ENCODE measurements at places on chromosomes 7 and 10.

GRCh38 chr10:125940515-125940914, 44.2 kb downstream of the FANK1 start:
- no peak for DNase-seq

GRCh38 chr10:59383908-59384307, 21.6 kb upstream of the FAM13C start:
- DNase-seq = no peak

DNA sequence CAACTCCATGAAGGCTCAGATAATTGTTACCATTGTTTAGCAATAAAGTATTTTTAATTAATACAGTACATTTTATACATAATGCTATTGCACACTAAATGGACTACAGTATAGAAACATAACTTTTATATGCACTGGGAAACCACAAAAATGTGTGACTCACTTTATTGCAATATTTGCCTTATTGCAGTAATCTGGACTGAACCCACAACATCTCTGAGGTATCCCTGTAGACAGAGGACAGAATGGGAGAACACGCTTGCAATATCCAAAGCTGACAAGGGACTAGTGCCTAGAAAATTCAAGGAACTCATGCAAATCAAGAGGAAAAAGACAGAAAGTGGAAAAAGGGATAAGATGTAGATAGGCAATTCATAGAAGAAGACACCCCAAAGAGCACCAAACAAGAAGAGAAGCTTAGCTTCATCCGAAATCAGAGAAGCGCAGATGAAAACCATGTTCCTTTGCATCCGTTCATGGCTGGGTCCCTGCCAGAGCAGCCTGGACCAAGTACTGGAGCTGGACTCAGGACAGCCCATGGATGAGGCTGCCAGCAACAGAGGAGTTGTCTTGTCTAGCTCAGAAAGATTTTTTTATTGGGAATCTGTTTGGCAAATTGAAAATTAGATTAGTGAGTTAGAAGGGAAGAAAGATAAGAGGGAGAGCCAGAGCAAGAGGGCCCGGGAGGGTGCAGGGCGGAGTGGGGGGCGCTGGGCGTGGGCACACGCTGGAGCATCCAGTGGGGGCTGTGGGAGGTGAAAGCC, 16.0 kb upstream of the GALNTL5 start:
- no peak for DNase-seq

DNA sequence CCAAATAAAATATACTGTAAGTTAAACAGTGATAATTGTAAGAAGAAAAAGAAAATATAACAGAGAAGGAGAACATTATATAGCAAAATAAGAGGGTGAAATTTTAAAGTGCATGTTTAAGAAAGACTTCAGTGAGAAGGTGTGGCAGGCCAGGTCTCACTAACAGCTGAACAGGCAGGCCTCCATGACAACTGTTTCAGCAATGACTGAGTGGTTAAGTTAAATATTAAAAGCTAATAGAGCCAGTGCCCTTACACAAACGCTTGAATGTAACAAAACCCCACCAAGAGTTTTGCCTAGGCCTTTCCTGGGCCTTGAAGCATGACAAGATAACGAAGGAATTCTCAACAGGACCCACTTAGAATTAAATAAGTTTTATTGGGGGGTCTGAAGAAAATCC, 32.6 kb downstream of the CFAP43 start:
- DNase-seq = no peak

DNA sequence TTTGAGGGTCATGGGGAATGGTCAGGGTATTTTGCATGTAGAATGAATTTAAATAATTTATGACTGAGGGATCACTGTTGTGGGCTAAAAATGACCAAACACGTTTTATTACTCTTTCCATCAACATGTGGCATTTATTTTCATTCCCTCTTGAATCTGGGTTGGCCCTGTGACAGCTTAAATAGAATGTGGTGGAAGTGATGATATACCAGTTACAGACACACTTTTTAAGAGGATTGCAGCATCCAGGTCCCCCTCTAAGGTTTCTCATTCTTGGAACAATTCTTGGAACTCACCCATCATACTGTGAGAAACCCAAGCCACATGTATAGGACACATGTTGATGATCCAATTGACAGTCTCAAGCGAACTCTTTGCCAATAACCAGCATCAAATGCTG, 272.4 kb downstream of the ETV1 start:
- no peak for DNase-seq

DNA sequence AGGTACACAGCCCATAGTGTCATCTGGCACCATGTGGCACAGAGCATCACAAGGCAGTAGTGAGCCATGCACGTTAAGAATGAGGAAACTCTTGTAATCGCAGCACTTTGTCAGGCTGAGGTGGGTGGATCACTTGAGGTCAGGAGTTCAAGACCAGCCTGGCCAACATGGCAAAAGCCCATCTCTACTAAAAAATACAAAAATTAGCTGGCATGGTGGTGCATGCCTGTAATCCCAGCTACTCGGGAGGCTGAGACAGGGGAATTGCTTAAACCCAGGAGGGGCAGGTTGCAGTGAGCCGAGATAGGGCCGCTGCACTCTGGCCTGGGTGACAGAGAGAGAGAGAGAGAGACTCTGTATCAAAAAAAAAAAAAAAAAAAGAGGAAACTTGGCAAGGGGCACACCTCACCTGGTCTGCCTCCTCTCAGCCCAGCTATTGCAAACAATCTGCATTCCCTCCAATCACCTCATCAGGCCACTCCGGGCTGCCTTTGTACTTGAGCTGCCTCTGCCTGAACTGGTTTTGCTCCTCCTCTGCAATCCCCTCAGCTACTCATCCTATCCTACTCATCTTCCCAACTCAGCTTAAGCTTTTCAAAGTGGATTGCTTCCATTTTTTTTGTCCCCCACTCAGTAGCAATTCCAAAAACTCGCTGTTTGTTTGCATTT, 46.0 kb upstream of the OPTN start:
- DNase-seq = no peak

DNA sequence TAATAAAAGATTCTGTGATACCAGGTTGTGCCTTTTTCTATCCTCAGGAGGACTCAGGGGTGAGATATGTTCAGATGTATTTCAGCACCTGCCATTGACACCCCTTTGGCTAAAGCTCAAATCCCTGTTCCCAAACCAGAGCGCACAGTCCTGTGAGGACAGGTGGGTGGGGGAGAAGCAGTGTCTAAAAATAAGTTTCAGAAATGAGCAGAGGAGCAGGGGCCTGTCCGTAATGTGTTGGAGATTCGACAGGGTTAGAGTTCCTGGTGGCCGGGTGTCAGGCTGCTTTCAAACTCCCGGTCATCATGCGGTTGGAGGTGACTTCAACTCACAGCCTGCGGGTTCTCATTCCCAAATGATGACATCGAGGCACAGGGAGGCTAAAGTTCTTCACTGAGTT, 211.5 kb downstream of the KLF6 start:
- DNase-seq = no peak

DNA sequence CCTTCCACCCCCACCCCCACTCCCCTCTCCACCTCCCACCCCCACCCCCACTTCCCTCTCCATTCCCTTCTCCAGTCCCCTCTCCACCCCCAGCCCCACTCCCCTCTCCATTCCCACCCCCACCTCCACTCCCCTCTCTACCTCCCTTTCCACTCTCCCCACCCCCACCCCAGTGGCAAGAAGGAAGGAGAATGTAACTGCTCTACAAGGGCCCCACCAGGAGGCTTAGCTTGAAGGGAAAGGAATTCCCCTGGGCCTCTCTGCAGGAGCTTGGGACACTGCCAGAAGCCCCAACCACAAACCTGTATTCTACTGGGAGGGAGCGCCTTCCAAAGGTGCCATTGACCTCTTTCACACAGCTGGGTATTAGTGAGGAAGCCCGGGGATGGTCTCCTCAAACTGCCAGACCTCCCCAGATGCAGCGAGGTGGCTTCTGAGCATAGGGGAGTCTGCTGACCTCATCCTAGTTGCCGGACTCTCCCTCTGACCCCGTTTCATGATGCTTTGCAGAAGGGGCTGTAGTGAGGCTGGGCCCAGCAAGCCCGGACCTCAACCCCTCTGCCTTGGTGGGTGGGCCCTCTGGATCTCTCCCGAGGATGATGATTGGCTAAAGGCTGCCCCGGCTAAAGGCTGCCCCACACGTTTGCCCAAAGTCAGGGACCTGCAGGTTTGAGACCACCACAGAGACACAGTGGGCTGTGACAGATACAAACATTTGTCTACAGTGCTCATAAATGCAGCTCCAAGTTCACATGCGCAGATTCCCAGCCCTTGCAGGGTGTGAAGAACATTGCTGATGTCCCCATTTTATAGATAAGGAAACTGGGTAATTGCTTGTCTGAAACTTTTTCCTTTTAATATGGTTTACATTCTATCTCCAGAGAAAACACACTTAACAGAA, 2.9 kb downstream of the DEPP1 start:
- no peak for DNase-seq

DNA sequence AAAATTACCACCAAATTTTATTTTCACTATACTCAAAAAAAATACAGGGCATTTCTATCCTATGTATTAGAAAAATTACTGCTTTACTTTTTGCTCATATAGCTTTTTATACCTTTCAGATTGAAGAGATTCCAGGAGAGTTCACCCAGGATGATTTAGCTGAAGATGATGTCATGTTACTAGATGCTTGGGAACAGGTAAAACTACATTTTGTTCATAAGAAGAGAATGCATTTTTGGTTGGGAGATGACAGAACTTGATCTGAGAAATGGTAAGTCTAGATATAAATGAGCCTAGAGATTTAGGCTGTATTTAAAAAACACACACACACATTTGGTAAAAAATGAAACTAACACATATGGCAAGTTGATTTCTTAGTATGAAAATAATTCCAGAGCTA, 38.1 kb upstream of the ARL4A start:
- no peak for DNase-seq

DNA sequence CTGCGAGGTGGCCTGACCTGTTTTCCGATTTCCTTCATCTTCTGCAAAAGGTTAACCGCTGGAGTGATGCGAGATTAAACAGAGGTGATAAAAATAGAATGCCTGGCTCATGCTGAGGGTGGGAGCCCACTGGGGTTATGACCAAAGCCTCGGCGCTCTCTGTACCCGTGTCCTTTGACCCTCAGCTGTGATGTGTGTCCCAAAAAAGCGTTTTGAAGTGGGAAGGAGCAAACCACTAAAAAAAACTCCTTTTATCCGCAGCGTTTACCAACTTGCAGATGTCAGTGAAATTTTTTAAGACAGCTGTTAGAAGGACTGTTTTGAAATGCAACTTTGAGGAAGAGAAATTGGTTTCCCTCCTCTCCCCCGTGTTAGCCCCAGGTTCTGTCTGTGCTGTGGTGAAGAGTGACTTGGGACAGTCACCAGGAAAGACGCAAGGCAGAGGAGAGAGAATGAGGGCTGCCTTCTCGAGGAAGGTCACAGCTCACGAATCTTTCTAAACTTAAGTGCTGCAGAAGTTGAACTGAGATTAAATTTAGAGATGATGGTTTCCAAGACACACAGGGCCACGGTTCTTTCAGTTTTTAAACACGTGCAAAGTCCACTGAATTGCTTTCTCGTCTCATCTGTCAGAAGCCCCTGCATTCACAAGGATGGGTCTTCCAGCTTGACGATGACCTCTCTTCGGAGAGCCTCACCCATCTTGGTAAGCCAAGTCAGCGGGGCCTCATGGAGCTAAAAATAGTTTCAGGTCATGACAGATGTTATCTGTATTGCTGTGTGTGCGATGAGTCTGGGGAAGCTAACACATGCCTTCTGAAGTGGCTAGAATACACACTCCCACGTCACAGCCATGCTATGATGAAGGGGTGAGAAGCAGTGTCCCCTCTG, 27.6 kb downstream of the AMZ1 start:
- DNase-seq = no peak

- DNase-seq = no peak
These were observed 204.1 kb upstream of the LYZL1 start for GRCh38 chr10:29084681-29085307.
